ENCODE measurements at places on chromosomes 7 and 10.

GRCh38 chr7:115218076-115218475 is 296.2 kb downstream of the MDFIC start:
- DNase-seq: no peak

- no peak for DNase-seq
Measured at GRCh38 chr7:77791336-77791735, 6.9 kb downstream of the TMEM60 start.

GRCh38 chr10:35135861-35136260 is 9.2 kb downstream of the CREM start:
- DNase-seq: peak; percentile 9

- DNase-seq: peak; percentile 36
Measured at GRCh38 chr10:31804352-31804810, 124.2 kb downstream of the ARHGAP12 start.

GRCh38 chr10:26890956-26891355 is 30.2 kb upstream of the ABI1 start:
- peak; percentile 31 for DNase-seq

- DNase-seq: no peak
Measured at GRCh38 chr10:118545381-118545780, 50.1 kb downstream of the PRLHR start.

- DNase-seq: no peak
Measured at GRCh38 chr7:20895563-20895962, 108.9 kb upstream of the SP8 start.

GRCh38 chr7:134778941-134779740 is at the start of gene CALD1:
CALD1 (plus strand) TSS chr7:134779634; CDS start chr7:134867734, 88,100 bp downstream.
- DNase-seq: peak; percentile 91

DNA sequence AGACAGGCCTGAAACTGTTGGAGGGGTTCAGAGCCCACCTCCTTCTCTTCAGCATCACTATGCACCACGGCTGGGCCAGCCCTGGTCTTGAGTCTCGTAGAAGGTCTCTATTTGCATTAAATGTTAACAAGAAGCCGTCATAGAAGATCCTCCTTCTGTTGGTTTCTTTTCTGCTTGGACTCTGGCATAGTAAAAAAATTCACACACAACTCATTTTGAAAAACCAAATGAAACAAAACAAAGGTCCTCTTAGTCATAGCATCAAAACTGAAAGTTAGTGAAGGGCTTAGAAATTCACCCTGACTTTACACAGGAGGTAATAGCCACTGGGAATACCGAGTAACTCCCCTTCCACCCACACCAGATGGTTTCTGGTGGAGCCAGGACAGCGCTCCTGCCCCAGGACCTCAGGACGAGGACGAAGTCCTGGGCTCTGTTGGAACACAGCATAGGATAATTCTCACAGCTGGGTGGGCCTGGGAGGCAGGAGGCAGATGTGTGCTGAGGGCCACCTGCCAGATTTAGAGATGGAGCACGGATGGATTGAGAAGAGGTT is 248.4 kb upstream of the KLF6 start:
- DNase-seq: no peak

GRCh38 chr10:28632584-28632945 is 44.8 kb upstream of the BAMBI start:
- DNase-seq: no peak

DNA sequence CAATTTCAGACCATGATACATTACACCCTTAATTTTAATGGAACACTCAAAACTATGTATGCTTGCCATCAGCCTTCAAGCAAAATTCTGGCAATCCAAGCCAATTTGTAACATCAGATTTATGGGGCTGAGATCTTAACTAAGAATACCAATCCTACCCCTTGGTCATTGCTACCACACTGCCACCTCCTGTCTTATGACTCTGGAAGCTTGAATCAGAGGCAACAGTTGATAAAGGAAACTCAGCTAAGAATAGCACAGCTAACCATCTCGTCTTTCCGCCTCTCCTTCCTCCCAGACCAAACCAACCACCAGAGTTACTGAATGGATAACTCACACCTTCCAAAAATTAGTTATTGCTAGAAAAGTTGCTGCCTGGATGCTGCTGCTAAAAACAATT is 7.4 kb downstream of the IGF2BP3 start:
- DNase-seq: peak; percentile 42

DNA sequence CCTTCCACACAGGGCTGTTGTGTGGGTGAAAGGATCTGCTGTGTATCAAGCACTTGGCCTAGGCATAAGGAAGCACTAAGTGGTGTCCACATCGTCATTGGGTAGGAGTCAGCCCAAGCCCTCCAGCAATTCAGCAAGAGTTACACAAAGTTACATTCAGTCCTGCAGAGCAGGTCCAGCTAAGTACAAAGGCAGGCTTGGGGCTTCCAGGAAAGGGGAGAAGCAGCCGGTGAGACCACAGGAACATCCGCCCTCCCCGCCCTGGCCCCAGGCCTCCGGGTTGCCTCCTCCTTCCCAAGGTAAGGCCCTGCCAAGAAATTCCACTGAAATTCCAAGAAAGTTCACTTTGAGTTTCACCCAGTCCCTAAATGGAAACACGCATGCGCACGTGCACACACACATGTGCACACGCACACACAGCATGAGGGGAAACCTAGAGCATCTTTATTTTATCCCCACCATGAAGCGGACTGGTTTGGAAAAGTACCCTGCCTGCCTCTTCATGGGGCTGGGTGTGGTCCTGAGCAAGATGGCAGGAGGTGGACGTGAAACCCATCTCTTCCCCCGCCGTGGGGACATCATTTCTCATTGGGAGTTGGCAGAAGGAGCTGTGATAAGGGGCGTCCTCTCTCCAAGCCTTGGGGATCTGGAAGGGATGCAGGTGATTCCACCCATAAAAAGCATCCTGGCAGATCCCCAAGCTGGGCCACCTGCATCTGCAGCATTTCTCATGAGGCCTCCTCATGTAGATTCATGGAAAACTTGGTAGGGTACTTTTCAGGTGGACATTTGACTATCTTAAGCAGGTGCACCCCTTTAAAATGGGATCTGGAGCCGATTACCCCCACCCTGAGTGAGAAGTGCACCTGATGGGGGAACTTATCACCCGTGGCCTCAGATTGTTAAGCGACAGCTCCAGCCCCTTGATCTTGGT is 69.1 kb upstream of the NANOS1 start:
- DNase-seq: peak; percentile 58

DNA sequence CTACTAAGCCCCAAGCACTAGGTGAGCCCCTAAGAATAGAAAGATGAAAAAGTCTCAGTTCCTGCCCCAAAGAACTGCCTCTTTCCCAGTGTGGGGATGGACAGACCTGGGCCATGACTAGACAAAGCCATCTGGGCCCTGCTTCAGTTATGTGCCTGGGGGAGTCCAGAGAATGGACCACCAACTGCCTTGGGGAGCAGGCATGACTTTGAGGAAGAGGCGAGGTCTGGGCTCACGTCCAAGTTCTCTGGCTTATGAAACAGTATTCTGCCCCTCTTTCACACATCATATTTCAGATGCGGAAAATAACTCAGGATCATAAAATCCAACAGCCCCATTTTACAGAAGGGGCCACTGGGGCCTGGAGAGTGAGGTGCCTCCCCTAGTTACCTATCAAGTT is 80.3 kb downstream of the PLXNA4 start:
- DNase-seq: no peak

DNA sequence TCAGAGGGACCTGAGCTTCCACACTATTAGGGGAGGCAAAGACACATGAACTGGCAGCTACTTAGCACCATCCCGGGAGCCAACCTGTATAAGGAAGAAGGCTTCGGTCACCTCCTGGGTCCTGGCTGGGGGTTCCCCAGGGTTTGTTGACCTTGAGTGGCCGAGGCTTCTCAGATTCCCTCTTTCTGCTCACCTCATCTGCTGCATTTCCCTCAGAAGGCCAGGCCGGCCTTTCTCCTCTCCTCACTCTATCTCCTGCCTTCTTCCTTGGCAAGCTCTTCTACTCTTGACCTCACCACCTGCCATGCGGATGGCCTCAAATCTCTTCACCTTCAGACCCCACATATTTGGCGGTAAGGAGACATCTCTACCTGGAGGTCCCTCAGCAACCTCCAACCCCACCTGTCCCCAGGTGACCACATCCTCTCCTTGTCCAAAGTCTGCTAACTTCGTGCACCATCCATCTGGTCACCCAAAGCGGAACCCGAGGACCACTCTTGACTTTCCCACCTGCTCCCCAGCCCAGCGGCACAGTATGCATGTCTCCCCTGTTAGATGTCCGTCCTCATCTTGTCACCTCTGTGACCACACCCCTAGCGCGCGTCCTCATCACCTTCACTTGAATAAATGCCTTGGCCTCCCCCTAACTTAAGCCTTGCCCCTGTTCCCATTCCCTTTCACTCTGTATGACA is 133.8 kb upstream of the UNC5B start:
- DNase-seq: no peak

DNA sequence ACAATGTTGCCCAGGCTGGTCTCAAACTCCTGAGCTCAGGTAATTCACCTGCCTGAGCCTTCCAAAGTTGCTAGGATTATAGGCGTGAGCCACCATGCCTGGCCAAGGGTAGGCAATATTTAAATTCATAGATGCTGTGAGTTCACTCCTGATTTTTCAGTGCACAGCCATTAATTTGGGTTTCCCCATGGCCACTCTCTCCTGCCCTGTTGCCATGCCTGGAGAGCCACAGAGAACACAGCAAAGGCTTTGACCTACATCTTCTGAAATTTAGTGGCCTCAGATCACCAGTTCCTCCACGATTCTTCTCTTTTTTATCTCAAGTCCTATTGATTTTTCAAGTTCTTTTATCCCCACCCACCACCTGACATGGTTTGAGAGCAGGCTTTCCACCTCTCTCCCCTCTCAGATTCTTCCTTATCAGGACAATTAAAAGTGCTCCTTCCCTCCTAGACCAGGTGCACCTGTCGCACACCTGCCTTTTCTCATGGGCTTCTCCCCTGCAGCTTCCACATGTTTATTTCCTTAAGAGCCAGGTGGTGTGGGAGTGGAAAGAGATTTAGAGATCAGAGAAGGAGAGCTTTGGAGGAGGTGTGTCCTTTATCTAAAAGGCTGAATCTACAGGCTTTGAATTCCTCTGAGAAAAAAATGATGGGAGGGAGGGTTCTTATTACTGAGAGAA is 123.8 kb downstream of the ADRA2A start:
- DNase-seq: no peak

GRCh38 chr7:116252249-116252648 is 41.9 kb downstream of the TES start:
- DNase-seq: no peak

- no peak for DNase-seq
Measured at GRCh38 chr7:26428571-26428970, 136.9 kb downstream of the SNX10 start.

GRCh38 chr10:118500477-118501104 is 94.9 kb downstream of the PRLHR start:
- DNase-seq: no peak

GRCh38 chr10:52187521-52188258 is 126.4 kb upstream of the DKK1 start:
- DNase-seq: peak; percentile 11

DNA sequence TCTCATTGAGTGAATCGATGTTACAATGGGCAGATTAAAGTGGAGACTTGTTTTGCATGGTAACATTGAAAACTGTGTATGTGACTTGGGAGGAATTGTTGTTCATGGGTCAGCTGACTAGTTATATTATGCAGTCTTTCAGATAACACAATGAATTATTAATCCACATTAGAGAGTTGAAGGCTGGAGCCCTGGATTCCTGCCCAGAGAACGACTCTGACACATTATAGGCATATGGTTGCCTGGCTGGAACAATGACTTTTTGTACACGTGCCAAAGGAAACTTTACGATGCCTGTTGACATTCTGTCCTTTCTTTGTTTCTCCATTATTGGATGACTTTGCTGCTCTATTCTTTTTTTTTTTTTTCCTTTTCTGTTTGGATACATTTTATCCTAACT is 52.3 kb upstream of the TMEM229A start:
- no peak for DNase-seq

DNA sequence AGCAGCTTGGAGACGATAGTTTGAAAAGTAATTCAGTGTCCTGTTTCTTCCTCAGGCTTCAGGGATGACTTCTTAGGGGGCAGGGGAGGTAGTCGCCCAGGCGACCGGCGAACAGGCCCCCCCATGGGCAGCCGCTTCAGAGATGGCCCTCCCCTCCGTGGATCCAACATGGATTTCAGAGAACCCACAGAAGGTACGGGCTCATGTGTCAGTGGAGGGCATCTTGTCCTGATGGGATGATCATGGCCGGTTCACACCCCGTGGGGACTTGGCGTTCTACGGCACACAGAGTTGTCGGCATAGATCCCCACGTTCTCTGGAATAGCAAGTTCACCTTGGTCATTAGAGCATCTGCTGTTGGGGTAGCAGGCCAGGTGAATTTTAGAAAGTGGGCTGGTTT is 15.1 kb upstream of the LAT2 start:
- no peak for DNase-seq

DNA sequence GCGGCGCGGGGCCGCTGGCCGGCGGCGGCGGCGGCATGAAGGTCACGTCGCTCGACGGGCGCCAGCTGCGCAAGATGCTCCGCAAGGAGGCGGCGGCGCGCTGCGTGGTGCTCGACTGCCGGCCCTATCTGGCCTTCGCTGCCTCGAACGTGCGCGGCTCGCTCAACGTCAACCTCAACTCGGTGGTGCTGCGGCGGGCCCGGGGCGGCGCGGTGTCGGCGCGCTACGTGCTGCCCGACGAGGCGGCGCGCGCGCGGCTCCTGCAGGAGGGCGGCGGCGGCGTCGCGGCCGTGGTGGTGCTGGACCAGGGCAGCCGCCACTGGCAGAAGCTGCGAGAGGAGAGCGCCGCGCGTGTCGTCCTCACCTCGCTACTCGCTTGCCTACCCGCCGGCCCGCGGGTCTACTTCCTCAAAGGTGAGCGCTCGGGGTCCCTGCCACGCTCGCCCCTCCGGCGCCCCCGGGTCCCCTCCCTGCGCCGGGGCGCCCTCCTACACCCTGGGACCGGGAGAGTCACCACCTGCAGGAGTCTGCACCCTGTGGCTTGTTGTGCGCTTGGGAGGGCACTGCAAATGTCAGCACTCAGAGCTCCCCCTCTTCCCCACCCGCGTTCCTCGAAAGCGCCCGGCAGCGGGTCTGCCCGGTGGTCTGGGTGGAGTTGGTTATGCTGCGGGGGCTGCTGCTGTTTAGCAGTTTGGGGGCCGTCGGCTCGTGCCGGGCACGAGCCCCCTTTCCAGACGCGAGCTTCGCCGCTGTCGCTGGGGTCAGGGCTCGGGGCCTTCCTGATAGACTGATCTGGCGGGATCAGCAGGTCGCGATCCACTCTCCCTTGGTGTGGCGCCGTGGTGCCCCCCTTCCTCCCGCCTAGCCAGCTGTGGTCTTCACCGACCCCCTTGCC is 627 bp downstream of the DUSP5 start:
- DNase-seq: peak; percentile 60

DNA sequence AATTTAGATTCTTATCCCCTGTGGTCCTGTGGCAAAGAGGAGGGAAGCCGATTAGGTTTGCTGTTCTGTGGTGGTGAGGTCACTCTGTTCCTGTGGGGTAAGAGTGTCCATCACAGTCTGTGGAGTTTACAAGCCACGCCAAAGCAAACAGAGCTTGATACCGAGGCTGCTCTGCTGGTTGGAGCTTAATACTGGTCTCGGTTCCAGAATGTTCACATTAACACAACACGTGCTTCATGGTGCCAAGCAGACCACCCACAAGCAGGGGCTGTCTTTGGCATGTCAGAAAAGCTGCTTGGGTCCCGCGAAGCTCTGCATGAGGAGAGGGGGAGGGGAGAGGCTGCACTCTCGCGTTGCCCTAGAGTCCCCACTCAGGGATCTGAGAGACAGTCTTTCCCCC is 47.5 kb downstream of the DNAJB6 start:
- no peak for DNase-seq

- no peak for DNase-seq
Measured at GRCh38 chr10:5500910-5501309, 1.5 kb upstream of the CALML5 start.

GRCh38 chr10:50554376-50554994 is 69.3 kb downstream of the SGMS1 start:
- DNase-seq: no peak

- peak; percentile 72 for DNase-seq
Measured at GRCh38 chr10:29861811-29862505, 197.4 kb downstream of the JCAD start.
